ENCODE measurements at places on chromosomes 7 and 10.

DNA sequence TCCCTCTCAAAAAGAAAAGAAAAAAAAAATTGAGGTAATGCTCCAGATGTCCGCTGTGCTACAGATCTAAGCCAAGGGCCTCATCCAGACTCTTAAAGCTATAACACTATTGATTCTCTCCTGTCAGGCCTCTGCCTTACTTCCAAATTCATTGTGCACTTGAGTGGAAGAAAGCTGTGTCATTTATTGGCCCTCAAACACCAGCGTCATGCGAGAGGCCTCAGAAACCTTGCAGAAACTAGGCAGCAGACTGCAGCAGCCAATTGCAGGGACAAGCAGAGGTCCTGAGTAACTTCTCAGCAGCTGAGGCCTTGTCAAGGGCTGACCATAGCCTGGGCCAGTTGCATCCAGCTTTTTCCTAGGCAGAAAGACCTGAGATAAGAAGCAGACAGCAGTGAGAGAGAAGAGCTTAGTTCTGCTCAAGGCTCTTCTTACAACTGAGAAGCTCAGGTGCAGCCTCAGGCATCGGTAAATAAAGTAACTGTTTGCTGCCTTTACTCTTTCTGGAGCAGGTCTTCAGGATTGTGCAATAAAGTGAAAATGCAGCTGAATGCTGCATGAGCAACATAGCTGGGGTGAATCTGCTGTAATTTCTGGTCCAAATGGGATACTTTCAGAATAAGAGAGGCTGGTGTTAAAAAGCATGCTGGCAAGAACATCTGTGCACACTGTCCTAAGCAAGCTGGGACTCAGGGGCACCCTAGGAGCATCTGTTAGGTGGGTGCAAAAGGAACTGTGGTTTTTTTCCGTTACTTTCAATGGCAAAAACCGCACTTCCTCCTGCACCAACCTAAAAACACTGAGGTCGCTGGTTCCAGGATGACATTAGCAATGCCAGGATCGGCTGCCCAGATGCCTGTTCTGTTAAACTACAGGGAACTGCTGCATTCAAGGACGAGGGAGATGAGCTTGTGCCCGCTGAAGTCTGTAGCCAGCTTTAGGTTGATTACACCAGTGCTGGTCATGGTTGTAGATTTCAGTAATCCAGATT is 181.8 kb upstream of the PFKP start:
- no peak for DNase-seq

DNA sequence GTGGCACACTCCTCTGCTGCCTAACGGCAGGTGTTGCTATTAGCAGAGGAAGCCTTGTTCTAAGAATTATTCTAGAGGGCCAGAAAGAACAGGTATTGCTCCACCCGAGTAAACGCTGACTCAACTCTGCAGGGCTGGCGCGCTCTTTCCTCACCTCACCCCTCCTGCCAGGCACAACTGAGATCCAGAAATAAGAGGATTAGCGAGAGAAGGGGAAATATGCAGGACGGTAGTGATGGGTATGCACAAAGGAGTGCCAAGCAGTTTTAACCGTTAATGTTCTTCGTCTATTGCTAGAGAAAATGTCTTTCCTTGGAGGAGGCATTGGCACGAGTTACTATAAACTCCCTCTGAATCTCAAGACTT is 369 bp upstream of the SCIN start:
- DNase-seq, result no peak

GRCh38 chr7:99768471-99768870 is 15.5 kb downstream of the CYP3A4 start:
- no peak for DNase-seq

DNA sequence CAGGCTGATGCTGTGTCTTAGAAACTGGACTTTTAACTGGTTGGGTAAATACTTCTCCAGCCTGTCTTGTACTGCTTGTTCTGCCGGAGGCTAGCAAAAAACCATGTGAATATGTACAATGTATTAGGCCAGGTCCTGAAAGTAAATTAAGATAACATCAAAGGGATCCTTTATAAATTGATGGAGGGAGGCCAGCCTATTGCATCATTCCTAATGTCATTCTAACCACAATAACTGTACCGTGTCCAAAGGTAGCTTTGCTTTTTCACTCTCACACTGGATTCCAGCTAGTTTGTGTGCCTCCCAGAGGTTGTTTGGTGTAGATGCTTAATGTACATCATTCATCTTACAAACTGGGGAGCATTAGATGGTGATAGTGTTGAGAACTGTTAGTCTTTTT is 91.2 kb upstream of the SEM1 start:
- no peak for DNase-seq

- no peak for DNase-seq
Observed at GRCh38 chr10:97733256-97733655, 3.7 kb upstream of the ZFYVE27 start.

DNA sequence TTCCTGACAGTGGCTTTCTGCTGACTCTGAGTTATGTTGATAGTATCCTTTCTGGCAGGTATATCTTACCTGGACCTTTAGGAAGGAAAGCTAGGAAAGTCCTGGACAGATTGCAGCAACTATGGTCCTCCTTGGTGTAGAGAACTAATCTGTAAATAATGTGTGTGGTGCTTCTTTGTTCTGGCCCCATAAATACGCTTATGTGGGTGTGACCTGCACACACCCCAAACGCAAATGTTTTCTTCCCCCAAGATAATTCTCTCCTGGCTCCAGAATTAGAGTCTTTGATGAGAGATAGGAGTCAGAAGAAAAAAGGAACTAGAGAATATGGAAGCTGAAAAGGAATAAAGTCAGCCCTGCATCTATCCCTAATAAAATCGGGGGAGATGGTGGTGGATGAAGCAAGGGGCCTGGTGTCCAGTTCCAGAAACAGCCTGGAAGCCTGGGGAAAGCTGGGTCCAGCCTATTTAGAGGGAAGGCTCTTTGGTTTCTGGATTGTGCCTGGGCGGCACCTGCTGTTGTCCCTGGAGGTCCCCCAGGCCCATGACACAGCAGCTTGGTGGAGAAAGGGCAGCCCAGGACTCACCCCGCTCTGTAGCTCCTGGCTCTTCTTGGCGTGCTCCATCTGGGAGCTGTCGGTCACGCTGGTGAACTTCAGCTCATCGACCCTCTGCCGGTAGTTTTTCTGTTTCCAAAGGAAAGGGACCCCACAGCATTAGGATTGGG is 38.2 kb downstream of the NRAP start:
- no peak for DNase-seq

GRCh38 chr10:133327651-133328357 is 8.9 kb downstream of the CALY start:
- DNase-seq, result no peak

DNA sequence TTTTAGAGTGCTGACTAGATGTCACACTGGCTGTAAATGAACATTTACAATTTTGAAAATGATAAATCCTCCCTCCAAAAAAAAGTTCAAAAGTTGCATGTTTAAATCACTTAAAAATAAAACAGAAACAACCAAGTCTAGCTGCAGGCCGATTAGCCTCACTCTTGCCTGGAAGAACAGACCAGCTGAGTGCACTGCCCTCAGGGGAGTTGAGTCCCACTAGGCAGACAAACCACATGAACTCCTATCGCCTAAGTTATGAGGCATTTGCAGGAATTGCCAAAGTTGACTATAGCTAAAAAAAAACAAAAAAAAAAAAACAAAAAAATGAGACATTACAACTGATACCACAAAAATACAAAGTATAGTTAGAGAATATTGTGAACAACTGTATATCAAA is 510.0 kb downstream of the ANKRD7 start:
- DNase-seq, result no peak

DNA sequence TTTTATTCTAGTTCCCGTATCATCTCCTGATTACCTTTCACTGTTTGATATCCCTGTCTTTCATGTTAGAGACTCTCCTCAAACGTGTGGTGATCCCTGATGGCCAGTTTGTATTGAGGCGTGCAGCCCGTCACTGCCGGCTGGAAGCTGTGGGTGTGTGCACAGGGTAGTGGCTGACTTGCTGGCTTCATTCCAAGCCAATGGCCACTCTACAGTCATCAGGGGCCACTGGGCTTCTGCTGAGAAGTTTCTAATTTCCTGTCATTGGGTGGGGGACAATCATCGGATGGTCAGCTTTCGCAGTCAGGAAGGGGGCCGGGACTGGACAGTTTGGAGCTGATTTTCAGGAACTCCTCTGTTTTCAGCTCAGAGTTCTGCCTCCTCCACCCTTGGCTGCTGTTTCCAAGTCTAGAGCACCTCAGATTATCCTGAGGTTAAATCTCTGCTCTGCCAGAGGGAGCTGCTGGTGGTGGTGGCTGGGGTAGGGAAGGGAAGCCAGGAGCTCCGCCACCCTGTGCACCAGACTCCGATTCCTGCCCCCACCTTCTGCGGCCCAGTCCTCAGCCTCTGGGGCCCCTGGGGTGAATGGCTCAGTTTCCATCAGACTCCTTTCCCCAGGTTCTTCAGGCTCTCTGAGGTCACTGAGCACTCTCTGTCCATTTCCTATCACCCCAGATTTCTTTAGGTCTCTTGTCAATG is 34.9 kb downstream of the BAIAP2L1 start:
- DNase-seq, result no peak

DNA sequence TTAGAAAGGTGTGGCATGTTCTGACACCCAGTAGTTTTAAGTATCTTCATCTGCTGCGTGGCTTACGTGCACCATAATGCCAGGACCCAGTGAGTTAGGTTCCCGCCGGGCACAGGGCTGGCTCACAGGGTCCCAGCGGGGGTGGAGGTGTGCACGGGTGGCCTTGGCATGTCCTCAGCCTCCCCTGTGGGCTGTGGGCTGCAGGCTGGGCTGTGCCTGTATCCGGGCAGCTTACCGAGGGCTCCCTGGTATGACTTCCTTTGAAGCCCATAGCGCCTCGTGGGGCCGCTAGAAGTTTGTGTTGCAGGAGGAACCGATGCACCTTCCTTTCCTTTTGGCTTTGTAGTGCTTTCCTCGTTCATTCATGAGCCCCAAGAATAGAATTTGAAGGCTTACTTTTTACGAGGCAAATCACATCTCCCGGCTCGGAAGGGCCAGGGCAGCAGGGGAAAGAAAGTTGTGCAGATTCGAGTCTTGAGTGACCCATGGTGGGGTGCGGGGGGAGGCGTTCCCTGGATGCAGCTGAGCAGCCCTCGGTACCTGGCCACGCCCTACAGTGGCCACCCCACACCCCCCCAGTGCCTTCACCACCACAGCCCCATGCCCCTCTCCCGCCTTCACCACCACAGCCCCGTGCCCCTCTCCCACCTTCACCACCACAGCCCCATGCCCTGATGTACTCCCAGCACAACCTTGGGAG is 113.2 kb downstream of the WDR37 start:
- no peak for DNase-seq
